ENCODE measurements at places on chromosomes 2 and 18. TPM values are rescaled to one million over a fixed set of nuclear protein-coding genes. Genes with fewer than 3 reads are reported as not detected.
A peak's percentile ranks its signal among the peaks of the same experiment; 100 is the strongest.

Gene RNF144A
- 5.5 TPM for total RNA-seq

GRCh38 chr2:98759827-98760625 is 29.1 kb upstream of the MGAT4A start:
- ATAC-seq = no peak

DNA sequence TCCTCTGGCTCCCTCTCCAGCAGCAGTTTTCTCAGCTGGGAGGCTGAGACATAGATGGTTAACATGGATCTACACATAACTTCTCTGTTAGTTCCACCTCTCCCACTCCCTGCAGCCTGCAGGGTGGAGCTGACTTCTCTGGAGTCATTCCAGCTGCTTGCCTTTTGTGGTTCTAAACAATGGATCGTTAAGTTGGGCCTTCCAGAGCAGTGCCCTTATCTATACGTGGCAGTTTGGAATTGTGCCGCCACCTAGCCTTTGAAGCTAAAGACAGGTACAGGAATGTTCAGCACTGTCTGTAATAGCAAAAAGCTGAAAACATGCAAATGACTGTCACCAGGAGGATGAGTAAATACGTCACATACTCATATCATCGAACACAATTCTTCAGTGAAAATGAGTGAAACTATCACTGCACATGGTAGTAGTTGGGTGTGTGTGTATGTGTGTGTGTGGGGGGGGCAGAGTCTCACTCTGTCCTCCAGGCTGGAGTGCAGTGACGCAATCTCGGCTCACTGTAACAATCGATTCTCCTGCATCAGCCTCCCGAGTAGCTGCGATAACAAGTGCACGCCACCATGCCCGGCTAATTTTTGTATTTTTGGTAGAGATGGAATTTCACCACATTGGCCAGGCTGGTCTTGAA is 50.3 kb downstream of the SH2D6 start:
- peak; percentile 68 for ATAC-seq

DNA sequence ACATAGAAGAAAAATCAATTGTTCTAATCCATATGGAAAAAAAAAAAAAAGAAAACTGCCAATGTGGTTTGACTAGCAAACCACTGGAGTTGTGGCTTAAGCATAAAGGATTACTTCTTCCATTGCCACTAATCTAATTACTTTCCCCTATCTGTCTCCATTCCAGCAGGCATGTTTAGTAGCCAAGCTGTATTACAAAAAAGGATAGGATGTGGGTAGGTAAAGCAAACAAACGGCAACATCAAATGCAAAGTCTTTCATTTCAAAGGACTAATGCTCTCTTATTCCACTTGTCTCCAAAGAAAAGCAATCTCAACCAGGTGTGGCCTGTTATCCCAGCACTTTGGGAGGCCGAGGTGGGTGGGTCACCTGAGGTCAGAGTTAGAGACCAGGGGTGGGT is 36.5 kb downstream of the SLC8A1 start:
- no peak for ATAC-seq

- ATAC-seq = no peak
Observed at GRCh38 chr2:153474876-153475435, 3.6 kb downstream of the RPRM start.

Measured in esophagus mucosa (tissue), 1 donor.